WTC11 (cell line): ENCODE measurements at places on chromosomes 1 and 21.

GRCh38 chr1:29648026-29648425 is 411.7 kb downstream of the PTPRU start:
- no peak for DNase-seq

- DNase-seq = no peak
Observed at GRCh38 chr1:67726224-67726623, 41.2 kb downstream of the GADD45A start.

DNA sequence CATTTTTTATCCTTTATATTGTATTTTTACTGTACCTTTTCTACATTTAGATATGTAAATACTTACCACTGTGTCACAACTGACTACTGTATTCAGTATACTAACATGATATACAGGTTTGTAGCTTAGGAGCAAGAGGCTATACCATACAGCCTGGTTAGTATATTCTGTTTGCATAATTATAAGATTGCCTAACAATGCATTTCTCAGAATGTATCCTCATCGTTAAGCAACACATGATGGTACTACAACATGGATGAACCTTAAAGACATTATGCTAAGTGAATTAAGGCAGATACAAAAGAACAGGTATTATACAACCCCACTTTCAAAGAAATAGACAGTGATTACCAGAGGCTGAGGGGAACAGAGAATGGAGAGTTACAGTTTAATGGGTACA is 62.7 kb downstream of the RUSC1 start:
- DNase-seq = no peak

GRCh38 chr1:115377411-115377810 is 39.4 kb upstream of the NGF start:
- no peak for DNase-seq

DNA sequence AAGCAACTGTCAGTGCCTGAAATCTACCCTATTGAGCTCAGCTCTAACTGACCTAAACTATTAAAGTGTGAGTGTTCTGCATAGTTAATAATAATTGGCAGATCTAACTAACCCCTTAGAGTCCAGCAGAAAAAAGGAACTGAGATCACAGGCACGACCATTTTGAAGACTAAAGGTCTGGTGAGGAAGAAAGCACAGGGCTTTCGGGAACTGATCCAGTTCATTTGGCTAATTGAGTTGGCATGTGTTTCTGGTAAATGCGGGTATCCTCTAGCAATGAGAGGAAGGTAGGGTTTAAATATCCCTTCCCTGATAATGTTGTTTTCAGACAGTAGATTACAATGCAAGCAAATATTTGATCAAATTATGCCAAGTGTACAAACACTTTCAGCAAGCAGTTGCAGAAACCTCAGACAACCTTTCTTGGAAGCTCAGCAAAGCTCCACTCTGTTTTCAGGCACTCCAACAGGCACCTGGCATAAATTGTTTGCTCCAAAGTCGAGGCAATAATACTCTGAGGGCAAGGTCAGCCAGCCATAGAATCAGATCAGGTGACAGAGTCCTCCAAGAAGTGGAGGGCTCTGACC is 100.8 kb downstream of the KCNK1 start:
- no peak for DNase-seq

GRCh38 chr1:214261206-214262123 is 19.5 kb upstream of the SMYD2 start:
- DNase-seq = peak; percentile 93

GRCh38 chr1:205581321-205581980 is 50.4 kb downstream of the ELK4 start:
- DNase-seq = peak; percentile 5

- no peak for DNase-seq
Observed at GRCh38 chr1:209552406-209553264, 30.9 kb upstream of the CAMK1G start.

DNA sequence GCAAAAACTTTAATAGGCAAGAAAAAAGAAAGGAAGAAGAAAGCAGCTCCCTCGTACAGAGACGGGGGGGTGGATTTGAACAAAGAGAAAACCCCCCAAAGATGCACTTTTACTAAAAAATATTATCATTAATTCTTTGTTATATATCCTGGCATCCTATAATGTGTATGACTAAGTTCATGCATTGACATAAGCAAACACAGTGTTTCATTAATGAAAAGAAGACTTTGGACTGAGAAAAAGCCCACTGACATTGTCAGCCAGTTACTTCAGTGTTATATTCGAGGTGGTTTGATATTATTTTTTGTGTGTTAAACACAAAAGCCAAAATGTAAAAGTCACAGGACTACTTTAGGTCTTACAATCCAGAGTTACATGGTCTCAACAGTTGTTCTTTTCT is 110.1 kb upstream of the DPYD start:
- no peak for DNase-seq

GRCh38 chr1:26791626-26792025 is 3.9 kb downstream of the PIGV start:
- DNase-seq = no peak

- DNase-seq = no peak
Observed at GRCh38 chr1:216749232-216749631, 26.0 kb upstream of the ESRRG start.

DNA sequence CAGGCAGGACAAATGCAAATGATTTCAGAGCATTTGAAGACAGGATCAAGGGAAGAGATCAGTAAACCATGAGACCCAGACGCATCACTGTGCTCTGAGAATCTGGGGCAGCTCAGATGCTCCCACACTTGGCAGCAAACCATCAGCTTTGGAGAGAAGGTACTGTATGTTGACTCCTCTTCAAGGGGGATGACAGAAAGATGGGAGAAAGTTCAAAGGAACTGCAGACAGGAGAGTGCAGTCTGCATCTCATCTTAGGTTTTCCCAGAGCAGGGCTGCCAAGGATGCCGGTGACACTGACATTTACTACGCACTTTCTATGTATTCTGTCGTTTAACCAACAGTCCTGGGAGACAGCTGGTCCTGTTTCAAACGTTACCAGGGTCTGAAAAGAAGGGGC is 35.8 kb downstream of the OLFML2B start:
- no peak for DNase-seq

DNA sequence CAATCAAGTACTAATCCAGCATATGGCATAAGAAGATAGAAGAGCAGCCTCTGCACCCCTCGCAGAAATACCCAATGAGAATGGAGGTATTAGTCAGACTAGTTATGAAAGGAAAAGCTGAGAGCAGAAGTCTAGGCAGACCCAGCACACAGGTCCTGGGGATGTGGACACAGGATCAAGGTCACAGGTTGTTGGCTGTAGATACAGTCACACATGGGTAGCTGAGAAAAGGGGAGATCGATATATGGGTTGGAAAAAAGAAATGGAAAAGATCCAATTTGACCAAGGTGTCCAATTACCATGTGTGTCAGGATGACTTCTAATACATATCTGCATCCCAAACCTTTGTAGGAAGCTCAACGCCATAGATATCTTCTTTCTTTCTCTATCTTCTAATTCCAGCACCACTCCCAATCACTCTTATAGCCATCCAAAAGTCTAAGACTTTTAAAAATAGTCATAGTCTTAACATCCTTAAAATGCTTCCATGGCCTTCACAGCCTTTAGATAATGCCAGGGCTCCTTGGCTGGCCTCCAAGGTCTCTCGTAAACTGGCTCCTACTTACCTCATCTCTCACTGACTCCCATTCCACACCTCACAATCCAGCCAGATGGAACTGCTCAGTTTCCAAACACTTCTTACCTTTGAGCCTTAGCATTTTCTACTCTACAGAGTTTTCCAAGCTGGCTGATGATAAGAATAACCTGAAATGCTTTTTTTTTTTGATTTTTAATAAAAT is 8.3 kb upstream of the ZC3H11B start:
- no peak for DNase-seq

- DNase-seq = no peak
Observed at GRCh38 chr1:7534061-7534825, 236.9 kb upstream of the VAMP3 start.

DNA sequence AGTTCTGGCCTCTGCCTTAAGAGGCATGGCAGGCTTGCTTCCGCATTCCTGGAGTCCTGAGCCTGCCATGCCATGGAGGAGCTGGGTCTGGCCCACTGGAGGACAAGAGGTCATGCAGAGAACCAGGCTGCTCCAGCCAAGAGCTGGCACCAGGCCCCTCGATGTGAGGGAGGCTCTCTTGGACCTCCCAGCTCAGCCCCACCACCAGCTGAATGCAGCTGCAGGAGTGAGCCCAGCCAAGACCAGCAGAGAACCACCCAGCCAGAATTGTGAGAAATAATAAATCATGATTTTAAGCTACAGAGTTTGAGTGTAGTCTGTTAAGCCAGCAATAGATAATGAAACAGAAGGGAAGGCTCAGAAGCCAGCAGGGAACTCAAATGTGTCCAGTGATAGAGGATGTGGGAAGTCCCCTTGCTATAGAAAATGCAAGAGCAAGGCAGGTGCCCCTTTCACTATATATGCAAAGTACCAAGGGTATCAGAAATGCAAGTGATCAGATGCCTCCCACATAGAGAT is 118.4 kb downstream of the HIVEP3 start:
- DNase-seq = no peak

DNA sequence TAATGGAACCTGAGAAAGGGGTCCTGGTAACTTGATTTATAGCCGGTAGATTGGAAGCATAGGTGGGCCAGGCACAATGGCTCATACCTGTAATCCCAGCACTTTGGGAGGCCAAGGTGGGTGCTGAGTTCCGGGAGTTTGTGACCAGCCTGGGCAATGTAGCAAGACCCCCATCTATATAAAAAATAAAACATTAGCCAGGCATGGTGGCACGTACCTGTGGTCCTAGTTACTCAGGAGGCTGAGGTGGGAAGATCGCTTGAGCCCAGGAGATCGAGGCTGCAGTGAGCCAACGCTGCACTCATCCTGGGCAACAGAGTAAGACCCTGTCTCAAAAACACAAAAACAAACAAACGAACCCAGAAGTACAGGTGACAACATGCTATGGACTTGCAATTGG is 76.5 kb downstream of the ZNF281 start:
- no peak for DNase-seq

GRCh38 chr1:230237805-230238204 is 170.8 kb downstream of the GALNT2 start:
- no peak for DNase-seq

DNA sequence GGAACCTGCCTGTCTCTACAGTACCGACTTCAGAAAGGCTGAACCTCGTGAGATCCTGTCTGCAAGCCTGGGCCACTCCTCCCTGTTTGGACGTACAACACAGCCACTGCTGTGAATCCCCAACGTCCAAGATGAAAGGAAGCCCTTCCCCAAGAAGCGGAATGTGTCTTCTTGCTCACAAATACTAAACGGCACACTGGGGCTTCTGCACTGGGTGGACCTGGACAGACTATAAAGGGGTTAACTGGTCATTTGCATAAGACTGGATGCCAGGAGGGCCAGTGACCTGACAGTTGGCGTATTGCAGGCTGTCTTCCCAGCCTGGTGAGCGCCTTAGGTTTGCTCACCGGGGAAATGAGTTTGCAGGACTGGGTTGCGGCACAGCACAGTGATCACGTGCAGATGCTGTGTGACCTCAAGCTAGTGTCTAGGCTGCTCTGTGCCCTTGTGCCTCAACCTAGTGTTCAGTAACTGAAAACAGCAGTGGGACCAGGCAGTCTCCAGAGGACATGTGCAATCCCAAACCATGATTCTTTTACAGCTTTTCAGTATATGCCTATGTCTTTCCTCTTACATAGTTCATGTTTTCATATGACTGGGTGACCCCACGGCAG is 19.5 kb upstream of the AJAP1 start:
- no peak for DNase-seq

DNA sequence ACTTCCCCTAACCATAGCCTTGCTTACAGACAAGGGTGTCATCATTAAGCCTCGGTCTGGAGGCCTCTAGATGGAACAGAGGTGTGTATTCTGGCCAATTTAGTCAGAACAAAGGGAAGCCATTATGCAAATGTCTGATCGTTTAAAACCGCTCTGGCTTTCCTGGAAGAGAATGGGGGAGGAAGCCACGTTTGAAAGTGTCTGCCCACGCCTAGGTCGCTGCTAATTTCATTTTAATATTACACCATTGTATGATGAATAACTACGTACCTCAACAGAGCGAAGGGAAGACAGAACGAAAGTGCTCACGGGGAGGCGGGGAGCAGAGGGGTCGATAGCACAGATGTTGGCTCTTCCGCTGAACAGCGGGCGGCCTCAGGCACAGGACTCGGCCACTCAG is 41.1 kb upstream of the CSF3R start:
- no peak for DNase-seq

GRCh38 chr1:189429610-189430009 is 1048.1 kb downstream of the BRINP3 start:
- no peak for DNase-seq

- DNase-seq = no peak
Observed at GRCh38 chr1:196467230-196467925, 140.9 kb downstream of the KCNT2 start.

- DNase-seq = peak; percentile 83
Observed at GRCh38 chr1:162878000-162878596, 17.1 kb upstream of the CCDC190 start.

- no peak for DNase-seq
Observed at GRCh38 chr21:31727181-31727580, 4.7 kb downstream of the SCAF4 start.

DNA sequence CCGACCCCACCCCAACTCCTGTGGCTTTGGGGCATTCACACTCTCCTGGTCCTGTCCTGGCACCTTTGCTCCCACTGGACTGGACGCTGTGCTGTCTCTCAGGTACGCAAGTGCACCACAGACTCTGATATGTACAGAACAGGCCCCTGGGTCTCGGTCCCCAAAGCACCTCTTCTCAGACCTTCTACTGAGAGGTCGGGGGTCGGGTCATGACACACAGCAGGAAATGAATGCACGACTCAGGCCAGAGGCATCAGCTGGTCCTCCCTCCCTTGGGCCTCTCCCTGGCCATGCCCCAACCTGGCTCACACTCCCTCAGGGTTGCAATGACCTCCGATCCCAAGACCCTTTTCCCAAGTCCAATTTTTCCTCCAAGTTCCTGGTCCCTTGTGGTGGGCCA is 1.8 kb upstream of the KRTAP10-12 start:
- no peak for DNase-seq

DNA sequence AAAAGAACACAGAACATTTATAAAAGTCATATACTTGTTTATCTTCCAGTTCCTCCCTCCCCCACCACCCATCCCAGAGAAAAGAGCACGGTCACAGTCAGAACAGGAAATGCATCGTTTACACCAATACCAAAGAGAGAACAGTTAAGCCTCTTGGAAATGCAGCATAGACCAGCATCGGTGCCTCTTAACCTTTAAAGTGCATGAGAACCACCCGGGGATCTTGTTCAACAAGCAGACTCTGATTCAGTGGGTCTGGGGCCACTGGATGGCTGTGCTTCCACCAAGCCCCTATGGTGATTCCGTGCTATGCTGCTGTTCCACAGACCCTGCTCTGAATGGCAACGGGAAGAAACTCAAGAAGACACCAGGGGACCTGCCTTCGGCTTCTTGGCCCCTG is 19.2 kb downstream of the FAM89A start:
- DNase-seq = no peak
